ENCODE measurements at places on chromosomes 7 and 10.

- DNase-seq, result no peak
These were observed 16.8 kb upstream of the DNAH11 start for GRCh38 chr7:21526007-21526406.

- DNase-seq, result no peak
These were observed 20.9 kb downstream of the SLC29A3 start for GRCh38 chr10:71339796-71340589.

- no peak for DNase-seq
These were observed 157.1 kb downstream of the PIP4K2A start for GRCh38 chr10:22557321-22557720.

DNA sequence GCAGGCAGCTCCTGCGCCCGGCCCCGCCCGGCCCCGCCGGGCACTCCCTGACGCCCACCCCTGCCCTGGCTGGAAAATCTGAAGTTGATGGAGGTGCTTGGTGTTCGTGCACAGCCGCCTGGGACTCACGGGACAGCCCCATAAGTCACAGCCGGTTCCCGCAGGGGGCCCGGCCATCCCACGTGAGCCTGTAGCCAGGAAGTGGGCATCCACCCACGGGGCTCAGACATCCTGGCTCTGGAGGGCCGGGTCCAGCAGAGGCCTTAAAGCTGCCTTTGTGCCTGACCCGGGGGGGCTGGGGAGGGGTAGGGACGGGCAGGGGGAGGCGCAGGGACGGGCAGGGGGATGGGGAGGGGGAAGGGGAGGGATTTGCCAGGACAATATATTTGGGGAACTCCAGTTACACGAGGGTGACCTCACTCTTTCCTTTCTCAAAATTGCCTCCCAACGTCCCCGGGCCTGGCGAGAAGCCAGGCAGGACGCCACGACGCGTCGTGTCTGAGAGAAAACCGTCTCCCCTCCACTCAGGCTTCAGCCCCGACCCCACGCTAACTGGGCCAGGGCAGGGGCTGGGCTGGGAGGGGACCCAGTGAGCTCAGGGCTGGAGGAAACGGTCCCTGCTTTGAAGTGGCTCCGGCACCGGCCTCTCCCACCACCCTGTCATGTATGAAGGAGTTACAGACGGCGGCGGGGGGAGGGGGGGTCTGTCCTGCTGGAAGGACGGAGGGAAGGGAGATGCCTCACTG lies 82.1 kb upstream of the PDGFA start:
- DNase-seq, result peak; percentile 73

DNA sequence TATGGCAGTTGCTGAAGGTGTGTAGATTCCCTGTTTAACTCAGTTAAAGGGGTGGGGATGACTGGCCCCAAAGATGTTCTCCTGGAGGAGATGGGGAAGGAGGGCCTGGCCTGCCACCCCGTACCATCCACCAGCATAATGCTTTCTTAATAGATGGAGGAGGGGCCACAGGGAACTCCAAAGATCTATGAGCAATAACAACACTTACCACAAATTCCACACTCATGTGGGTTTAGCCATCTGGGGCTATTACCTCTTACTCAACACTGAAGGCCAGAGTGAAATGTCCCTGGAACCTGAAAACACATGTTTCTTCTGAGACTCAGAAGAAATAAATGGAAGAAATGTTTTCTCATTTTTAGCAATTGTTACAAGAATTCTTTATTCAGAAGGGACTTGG lies 259.0 kb downstream of the CXCL12 start:
- no peak for DNase-seq

- DNase-seq, result no peak
These were observed 17.6 kb downstream of the LRRN3 start for GRCh38 chr7:111108496-111108895.

DNA sequence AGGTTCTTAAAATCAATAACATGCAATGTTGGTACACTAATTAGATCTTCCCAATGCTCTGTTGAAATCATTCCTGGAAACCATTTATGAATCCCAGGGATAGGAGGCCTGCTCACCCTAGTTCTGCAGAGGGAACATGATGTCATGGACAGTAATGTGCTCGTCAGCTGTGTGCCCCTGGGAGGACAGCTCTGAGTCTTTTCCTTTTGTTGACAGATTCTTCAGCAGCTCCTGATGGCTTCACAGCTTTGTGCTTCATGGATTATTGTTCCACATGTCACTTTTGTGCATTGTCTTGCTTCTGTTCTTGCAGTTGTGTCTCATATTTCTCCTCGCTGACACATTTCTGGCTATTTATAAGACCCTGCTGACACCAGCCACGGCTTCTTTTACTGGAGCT lies 367.5 kb downstream of the CCSER2 start:
- DNase-seq, result no peak

Measured in activated gamma-delta T cell treated with Interleukin-2 at 50 U/mL for 16 hours (primary cell).